Stimulated activated naive CD8-positive, alpha-beta T cell treated with anti-CD3 and anti-CD28 coated beads, Interleukin-15, Interleukin-2, amounts not matched to agents 100 U/mL and 50 U/mL, for 24 hours (primary cell): ENCODE measurements at places on chromosomes 2 and 18.

GRCh38 chr2:197369933-197370320, 59.3 kb upstream of the ANKRD44 start:
- no peak for DNase-seq

DNA sequence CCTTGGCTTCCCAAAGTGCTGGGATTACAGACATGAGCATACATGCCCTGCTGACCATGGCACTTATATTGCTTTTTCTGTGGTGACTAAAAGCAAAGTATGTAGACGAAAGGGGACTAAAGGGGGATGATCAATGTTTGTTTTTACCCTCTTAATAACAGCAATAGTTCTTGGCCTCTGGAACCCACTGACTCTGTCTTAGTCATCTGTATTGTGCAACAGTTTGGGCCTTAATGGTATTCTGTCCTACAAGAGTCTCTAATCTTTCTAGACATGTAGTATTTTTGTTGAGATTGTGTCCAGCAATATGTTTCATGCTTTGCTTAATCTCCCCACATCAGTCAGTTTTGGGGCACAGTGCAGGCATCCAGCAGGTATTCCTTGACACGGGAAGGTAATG, 359.9 kb upstream of the FANCL start:
- DNase-seq: no peak

DNA sequence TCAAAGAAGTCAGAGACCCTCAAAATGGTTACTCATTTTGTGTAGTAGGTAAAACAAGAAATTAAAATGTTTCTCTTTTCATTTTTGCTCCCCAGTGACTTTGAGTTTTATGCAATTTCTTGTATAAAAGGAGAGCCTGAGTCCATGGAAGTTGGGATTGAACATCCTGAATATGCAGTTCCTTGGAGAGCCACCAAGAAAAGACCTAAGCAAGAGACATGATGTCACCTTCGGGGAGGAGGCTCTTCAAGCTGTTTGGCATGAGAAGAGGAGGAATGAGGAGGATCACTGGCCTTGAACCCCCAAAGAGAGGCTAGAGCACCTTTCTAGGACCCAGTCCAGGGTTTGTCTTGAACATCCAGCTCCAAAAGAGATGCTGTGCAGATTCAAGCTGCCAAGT, 83.5 kb upstream of the STPG4 start:
- no peak for DNase-seq

GRCh38 chr18:67845035-67845434, 328.5 kb upstream of the DSEL start:
- DNase-seq: no peak

DNA sequence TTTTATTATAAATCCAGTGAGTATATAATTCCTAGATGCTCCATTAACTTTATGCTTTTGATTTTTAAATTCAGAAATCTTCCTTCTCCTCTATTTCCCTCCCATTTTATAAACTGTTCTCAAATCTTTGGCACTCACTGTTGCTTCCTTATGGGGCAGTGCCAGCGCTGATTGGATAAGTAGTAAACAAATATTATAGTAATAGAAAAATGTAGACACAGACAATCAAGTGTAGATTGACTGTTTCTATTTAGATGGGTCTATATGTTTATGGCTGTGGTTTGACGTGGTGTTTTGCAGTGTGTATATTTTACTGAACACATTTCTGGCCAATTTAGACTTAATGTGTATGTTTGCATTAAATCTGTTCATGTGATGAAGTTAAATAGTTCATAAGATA, 36.6 kb downstream of the LYPD6B start:
- no peak for DNase-seq

DNA sequence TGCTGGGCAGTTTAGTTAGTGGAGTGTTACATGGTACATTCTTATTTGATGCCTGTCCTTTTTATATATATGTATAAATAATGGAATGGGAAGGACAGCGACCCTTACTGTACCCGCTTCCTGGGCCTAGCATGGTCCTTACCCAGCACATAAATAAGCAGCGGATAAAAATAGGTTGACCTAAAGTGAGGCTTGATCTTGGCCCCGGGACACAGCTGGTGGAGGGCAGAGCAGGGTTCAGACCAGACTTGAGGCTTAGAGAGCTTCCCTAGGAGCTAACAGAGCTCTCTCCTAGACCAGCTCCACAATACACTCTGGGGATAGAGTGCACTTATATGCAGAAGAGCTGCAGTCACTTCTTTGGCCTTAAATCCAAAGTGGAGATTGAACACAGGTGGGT, 46.9 kb upstream of the RPL31 start:
- no peak for DNase-seq

DNA sequence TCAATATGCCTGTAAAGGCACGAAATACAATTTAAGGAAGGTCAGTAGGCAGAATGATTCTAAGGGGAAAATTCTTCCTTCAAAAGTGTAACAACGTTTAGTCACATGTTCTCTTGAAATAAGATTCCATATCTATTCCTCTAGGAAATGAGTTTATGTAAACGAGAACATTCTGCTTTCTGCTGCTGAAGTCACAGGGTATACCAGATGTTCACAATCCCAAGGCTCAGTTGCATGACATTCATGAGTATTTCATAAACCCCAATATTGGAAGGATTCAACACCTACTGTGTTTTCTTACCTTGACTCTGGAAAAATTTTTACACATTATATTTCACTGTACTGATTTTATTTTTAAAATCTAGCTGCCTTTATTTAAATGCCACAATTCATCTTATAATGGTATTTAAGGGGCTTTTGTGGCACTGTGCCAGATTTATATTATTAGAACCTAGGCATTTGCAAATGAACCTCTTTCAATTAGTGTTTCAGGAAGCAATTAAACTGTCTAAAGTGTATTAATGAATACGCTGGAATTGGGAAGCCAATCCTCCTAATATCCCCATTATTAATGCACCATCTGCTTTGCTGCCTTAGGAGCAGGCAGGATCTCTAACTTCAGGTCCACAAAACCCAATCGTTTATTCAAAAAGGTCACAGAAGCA, 542.6 kb upstream of the KLHL29 start:
- DNase-seq: no peak

- DNase-seq: no peak
Measured at GRCh38 chr2:190533968-190534309, 583 bp downstream of the NEMP2 start.

DNA sequence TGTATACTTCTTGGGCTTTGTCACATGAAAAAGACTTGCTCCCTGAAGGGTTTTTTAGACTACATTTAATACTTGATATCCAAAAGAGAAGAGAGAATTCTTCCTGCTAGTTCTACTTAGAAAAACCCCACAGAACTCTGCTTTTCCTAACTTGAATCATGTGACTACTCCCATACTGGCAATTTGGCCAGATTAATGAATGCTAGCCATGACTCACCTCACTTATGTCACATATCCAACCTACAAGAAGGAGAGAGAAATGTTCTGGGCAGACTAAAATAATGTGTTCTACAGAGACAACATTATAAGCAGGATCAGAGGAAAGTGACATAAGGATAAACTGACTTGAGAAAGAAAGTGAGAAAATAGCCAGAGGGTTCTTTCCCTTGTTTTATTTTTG, 249.3 kb upstream of the GULP1 start:
- no peak for DNase-seq

- no peak for DNase-seq
Measured at GRCh38 chr18:22355598-22355997, 62.1 kb downstream of the CTAGE1 start.

DNA sequence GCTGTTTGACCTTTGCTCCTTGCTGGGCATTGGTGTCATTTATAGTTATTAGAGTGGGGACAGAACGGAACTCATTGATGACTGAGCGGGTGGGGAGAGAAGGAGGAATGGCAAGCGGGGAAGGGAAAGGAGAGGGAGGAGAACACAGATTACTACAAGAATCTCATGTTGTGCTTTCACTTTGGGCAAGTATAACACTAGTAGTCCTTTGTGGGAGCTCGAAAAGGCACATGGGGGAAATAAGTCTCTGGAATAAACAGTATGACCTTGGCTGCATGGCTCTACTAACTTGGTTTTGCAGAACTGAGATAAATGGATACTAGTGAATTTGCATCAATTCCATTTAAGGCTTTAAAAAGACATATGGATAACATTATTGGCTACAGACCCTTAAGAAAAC, 161.7 kb upstream of the NABP1 start:
- DNase-seq: no peak

DNA sequence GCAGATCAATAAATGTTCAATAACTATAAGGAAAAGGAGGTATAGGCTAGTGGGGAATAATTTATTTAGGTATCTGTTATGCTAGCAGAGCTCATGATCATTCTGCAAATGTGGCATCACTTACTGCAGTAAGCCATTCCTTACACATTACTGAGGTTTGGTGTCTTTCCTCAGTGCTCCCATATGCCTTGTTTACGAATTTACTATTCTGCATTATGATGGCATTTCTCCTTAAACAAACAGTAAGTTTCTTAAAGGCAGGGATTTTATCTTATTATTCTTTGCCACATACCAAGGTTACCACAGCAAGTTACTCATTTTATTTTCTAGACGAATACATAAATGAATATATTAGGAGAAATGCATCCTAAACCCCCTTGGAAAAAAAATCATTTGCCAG, 88.4 kb downstream of the DSEL start:
- DNase-seq: no peak

DNA sequence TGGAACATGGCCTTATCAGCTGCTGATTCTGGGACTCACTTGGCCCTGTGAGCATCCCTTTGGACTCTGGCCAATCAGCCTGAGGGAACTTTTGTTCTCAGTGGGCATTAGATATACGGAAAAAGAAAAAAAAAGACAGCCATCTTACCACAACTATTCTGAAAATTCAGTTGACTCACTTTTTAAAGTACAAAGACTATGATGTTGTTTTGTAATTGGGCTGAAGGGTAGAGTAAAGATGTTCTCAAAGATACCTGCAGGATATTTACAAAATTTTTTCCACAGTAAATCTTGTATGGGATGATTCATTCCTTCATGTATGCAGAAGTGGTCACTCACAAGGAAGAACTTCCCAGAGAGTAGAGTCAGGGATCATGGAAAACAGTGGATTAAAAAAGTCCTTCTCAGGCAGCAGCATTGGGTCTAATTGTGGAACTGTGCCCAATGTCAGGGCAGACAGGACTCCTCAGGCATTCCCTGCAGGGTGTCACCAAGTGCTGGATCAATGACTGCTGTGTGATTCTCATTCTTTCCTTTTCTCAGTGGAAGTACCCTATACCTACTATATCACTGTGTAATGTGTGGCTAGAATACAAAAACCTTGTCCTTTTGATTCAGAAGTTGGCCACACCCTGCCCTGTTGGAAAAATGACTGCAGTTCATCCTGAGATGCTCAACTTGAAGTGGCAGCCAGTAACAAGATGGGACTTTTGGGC, 35.4 kb downstream of the SULT1C4 start:
- no peak for DNase-seq

GRCh38 chr2:10300328-10300920, 2.3 kb upstream of the HPCAL1 start:
- DNase-seq: no peak

DNA sequence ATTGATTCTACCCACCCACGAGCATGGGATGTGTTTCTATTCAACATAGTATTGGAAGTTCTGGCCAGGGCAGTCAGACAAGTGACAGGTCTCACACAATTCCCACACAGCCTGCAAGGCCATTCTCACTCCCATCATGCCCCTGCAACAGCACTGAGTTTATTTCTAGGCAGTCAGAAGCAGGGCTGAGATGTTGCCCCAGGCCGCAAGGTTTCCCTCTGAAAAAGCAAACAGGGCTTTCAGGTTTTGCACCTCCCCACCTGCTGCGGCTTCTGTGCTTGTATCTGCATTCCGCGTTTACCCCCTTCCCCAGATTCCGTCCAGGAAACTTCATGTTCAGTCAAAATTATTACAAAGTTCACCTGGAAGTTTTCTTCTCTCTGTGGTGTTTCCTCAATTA, 9.4 kb upstream of the TACR1 start:
- no peak for DNase-seq

GRCh38 chr2:202121532-202122162, 48.6 kb downstream of the KIAA2012 start:
- no peak for DNase-seq

DNA sequence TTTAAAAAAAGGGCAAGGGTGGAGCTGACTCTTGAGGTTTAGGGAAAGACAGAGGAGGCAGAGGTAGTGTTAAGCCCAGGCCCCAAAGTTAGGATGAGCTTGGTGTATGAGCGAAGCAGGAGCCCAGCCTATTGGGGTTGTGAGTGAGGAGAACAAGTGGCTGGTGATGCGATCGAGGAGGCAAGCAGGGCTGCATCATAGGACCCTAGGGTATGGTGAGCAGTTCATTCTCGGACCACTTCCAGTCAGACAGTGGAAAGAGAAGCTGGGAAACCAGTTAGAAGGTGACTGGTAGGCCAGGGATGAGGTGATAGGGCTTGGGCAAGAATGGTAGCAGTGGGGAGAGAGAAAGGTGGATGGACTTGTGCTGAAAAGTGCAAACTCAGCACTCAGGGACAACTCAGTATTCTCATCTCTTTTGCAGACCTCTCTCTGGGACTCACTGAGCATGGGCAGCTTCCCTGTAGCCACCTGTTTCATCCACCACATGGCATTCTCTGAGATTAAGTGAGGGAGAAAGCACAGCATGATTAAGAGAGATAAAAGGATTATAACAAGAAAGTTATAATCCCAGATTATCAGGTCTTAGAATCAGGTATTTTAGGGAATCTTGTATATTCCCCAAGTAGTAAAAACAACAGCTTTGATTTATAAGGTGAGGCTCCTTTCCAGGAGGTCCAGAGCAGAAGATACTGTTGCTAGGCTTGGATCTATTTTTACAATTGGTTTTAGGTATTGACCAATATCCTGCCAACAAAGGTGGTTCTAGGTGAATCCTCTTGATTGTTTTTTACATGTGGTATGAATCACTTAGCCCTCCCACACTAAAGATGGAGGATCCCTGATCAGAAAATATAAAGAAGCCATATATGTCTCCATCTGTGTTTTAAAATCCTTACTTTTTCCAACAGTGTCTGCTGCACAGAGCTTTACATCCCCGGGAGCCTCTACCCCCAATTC, 38.3 kb downstream of the XRCC5 start:
- no peak for DNase-seq

GRCh38 chr2:15750822-15751329, 159.2 kb downstream of the DDX1 start:
- DNase-seq: no peak

DNA sequence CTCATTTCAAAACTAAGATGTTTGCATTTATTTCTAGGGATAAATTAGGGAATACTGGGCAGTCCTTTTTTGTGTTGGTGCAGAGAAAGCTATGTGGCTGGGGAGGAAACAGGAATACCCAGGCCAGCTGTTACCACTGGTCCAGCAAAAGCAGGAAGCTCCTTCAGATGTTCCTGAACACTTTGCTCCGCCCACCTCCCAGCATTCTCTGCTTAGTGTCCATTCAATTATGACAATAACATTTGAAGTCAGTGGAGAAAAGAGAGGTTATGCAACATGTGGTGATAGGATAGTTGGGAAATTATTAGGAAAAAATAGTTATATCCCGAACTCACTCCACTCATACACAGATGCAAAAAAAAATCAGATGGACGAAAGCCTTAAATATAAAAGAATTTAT, 22.1 kb upstream of the ARPC2 start:
- DNase-seq: no peak

DNA sequence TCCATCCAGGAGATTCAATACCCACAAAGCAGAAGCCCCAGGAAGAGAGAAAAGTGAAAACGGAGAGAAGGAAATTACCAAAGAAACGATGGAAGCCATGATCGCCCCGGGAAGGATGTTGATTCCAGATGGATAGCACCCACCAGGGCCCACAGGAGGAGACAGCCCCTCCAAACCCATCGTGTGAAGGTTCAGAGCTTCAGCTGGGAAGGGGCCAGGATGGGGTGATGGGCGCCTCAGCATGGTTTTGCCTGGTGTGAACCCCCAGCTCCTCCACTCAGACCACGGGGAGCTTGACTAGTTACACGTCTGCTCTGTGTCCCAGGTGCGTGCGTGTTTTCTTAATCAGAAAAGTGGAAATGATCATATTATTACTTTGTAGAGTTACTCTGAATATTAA, 264.5 kb downstream of the EIPR1 start:
- DNase-seq: no peak
